ENCODE measurements at places on chromosomes 16 and 17.

- no peak for ATAC-seq
Measured at GRCh38 chr16:89071686-89072547, 21.7 kb upstream of the ACSF3 start.

DNA sequence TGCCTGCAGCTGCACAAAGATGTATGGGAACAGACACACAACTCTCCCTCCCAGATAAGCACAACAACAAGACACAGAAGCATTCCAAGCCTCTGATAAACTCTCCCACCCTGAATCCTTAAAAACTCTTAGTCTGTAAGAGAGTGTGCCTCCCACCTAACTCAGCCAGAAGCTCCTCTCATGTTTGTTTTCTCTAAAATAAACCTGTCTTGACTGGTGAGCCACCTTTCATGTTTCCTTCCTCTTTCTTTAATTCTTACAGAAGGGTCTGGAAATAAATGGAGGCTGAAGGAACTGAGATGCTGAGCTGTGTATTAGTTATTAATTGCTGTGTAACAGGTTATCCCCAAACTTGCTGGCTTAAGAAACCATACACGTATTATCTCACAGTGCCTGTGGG, 57.2 kb downstream of the MEOX1 start:
- ATAC-seq = no peak

DNA sequence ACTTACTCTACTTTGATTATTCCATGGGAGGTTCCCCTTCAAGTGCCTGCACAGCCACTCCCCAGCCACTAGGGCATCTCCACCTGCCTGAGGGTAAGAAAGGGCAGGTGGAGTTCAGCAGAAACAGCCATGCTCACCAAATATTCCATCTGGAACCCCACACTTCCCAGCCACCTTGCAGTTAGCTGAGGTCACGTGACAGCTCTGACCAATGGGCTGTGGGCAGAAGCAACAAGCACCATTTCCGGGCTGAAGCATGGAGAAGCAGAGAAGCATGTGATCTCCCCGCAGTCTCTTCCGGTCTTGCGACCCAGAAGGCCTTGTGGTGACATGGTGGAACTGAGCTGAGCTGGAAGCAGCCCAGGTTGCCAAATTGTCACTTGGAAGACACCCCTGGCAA, 108.6 kb downstream of the CCT6B start:
- ATAC-seq = no peak

DNA sequence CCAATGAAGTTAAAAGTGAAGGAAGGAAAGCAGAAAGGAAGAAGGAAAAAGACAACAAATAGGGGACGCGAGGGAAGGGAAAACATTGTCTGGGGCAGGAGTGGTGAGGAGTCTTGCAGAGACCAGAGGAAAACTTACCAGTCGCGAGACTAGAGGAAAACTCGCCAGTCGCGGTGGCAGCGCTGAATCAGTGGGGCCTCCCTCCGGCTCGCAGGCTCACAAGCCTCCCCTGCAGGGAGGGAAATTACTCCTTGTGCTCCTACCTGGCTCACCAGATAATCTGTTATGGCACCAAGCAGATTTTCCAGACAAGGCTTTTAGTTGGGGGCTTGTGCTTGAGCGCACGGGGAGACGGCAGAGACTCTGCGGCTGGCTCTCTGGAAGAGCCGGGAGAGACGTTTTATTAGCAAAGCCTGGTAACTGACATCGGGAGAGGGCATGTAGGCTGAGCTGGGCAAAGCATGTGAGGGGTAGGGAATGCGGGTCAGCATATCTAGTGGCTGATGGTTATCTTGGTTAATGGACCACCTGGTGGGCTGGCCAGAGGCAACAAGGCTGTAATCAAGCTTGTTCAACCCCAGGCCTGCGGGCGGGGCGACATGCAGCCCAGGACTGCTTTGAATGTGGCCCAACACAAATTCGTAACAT, 37.1 kb downstream of the LCMT1 start:
- no peak for ATAC-seq

DNA sequence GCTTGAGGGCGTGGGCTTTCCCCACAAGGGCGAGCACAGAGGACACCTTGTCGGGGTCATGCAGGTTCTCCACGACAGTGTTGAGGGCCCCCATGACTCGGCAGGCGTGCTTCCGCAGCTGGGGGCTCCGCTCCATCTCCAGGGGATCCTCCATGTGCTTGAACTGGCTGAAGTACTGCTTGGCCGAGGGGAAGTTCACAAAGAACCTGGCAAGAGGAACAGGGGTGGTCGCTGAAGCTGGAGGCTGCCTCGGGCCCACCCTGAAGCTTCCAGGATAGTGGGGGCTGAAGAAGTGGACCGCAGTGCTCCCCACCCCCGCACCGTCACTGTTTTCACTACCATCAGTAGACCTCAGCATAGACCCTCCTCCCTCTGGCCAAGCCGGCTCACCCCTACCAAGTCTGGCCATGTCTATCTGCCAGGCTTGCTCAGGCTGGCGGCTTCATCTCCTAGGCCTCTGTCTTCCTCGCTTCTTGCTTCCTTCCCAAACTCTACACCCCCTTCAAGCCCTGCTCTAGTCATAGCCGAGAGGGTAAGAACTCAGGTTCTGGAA, 5.9 kb downstream of the CYGB start:
- no peak for ATAC-seq

- ATAC-seq = no peak
Measured at GRCh38 chr16:65021852-65022595, 99.8 kb downstream of the CDH11 start.

GRCh38 chr17:5500247-5500588, 13.9 kb downstream of the MIS12 start:
- ATAC-seq = no peak

- no peak for ATAC-seq
Measured at GRCh38 chr16:56611281-56611833, 3.0 kb downstream of the MT2A start.

DNA sequence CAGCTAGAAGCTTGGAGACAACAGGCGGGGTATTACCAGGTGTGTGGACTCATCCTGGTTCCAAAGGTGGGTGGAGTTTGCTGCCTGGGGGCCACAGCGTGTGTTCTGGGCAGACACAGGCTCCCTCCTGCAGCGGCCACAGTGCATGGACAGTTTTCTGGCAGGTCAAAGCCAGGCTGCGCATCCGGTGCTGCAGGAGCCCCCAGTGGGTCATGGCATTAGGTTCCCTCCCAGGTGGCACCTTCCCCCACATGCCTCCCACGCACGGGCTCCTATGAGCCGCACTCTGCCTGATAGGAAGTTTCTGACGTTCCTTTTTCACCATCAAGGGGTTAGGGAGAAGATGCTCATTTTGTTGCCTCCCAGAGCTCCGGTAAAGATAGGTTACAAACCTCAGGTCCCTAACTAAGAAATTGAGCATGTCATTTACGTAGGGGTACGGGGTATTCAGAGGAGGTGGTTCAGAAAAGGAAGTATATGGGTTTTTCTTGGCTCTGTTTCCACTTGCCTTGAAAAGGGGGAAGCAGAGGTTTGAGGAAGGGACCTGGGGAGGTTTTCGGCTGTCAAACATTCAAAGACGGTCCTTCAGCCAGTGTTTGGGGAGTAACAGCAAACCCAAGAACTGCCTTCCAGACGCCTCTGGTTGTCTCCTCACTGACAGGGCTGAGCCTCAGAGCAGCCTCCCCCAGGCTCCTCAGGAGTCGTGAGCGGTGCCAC, 32.7 kb upstream of the NAT9 start:
- no peak for ATAC-seq

DNA sequence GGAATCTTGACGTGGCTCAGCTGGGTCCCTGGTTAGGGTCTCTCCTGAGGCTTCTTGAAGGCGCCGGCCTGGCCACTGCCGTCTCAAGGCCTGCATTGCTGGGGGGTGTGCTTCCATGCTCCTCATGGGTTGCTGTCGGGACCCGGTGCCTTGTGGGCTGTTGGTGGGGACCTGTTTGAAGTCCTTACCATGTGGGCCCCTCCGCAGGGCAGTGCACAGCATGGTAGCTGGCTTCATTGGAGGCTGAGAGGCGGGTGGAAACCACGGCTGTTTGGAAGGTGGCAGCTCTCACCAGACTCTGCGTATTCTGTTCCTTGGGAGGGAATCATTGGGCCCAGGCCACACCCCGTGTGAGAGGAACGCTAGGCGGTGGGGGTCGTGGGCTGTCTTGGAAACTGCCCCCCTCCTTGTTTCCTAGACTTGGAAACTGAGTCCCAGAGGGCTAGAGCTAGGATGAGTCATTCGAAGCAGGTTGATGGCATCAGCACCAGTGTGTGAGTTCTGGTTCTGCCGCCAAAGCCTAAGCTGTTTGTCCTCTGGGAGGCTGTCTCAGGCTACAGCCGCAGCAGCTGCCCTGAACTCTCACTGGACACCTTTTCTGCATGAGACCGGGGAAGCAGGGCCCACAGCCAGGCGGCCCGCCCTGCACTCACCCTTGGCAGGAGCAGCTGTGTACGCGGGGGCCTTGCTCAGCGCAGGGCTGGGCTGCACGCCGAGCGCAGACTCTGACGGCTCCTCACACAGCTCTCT, 35.2 kb downstream of the ZNF750 start:
- ATAC-seq = no peak

DNA sequence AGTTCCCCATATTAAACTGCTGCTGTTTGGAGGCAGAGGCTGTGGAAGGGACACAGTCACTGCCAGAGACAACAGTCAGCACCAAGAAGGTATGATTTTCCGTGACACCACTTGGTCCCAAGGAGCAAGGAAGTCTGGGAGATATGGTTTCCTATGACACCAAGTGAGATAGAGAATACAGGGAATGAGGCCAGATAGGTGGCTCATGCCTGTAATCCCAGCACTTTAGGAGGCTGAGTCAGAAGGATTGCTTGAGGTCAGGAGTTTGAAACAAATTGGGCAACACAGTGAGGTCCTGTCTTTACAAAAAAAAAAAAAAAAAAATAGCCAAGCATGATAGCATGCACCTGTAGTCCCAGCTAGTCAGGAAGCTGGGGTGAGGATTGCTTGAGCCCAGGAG, 90.8 kb downstream of the ABCC12 start:
- ATAC-seq = no peak

DNA sequence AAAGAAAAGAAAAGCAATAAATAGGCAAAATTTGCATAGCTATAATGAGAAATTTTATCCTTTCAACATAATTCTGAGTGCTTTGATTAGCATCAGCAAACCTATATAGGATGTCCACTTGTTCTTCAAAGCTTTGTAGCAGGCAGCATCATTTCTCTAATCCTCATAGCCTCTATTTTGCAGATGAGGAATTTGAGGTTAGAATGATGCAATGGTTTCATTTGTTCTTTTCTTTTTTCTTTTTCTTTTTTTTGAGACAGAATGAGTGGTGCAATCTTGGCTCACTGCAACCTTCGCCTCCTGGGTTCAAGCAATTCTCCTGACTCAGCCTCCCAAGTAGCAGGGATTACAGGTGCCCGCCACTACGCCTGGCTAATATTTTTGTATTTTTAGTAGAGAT, 594.4 kb downstream of the TOX3 start:
- no peak for ATAC-seq

- ATAC-seq = peak; percentile 70
Measured at GRCh38 chr17:51000835-51001638, 119.6 kb downstream of the SPAG9 start.

DNA sequence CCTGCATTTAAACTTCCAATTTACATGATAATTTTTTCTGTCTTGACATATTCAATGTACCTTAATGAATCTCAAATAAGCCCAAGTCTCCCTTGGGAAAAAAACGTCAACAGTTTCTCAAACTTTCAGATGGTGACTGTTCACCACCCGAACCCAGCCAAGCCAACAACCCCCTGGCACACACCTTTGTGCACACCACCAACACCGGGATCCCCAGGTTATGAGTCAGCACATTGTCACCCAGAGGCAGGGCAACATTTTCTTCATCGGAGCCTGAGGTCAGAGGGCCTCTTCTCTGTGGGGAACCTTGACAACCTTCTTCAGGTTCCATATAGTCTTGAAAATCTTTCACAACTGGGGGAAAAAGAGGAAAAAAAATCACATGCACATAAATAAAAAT, 15.5 kb downstream of the DYNC1LI2 start:
- ATAC-seq = no peak

DNA sequence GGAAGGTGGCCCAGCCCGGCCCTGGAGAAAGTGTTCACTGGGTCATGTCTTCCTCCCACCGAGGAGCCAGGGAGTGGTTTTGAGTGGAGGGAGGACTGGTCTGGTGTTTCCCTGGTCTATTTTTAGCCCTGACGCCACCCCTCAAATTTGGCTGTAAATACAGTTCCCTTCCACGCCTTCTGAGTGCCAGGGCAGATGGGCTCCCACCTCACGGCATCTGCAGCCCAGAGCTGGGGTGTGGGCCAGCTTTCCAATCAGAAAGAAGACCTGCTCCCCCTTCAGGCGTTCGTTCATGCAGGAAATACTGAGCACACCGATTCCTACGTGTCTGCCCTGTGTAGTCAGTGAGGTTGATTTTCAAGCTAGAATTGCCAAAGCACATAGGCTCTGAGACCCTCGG, 53.7 kb downstream of the SNX20 start:
- ATAC-seq = no peak

DNA sequence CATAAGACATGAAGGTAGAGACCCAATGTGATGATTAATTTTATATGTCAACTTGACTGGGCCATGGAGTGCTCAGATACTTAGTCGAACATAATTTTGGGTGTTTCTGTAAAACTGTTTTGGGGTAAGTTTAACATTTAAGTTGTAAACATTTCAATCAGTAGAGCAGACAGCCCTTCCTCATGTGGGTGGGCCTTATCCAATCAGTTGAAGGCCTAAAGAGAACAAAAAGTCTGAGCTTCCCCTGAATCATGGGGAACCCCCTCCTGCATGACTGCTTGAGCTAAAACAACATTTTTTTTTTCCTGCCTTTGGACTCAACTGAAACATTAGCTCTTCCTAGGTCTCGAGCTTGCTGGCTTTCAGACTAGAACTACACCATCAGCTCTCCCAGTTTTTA, 327.3 kb upstream of the SOX9 start:
- no peak for ATAC-seq

DNA sequence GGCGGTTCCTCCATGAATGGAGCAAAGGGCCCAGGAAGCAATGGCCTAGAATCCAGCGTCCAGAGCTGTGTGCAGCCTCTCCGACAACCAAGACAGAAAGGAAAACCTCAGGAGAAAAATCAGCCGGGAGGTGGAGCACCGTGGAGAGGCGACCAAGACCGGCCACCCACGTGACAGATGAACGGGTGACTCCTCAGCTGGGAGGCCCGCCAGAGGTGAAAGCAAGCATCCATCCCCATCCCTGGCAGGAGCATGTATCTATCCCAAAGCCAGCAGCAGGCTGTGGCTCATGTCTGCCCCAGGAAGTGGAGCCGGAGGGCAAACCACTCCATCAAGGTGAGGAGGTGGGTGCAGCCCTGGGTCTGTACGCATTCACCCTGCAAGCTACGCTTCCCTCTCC, 52.1 kb downstream of the FOXL1 start:
- no peak for ATAC-seq
